GM23248 (cell line): ENCODE measurements at places on chromosomes 5 and 9. TPM values are rescaled to one million over a fixed set of nuclear protein-coding genes. Genes with fewer than 3 reads are reported as not detected.

The WNT8A gene
- total RNA-seq: not detected in 2 replicates

The FOXD4L4 gene
- not detected in 2 replicates for total RNA-seq

The PCDHA5 gene
- total RNA-seq: not detected in 2 replicates

The PAXX gene
- total RNA-seq: 38.7 and 52.2 TPM in 2 replicates

The PCDHA6 gene
- total RNA-seq: 0.13 and 0.22 TPM in 2 replicates

The AMBP gene
- not detected in 2 replicates for total RNA-seq

The IGFBPL1 gene
- total RNA-seq: 0.76 TPM in 1 of 2 replicates, not detected in the other

The INSL4 gene
- not detected in 2 replicates for total RNA-seq

The PNPLA7 gene
- total RNA-seq: 0.54 and 0.89 TPM in 2 replicates

The IFNK gene
- total RNA-seq: not detected in 2 replicates

GRCh38 chr5:157785801-157786200, 42.3 kb downstream of the LSM11 start:
- no peak overlapping the region for H3K4me3 ChIP-seq
- H3K27ac ChIP-seq: no peak overlapping the region
- no peaks in the 10 kb centered on the region for H3K27me3 ChIP-seq
- peaks cover 50% of the 10 kb centered on the region for H3K36me3 ChIP-seq
- H3K4me1 ChIP-seq: no peaks in the 10 kb centered on the region

DNA sequence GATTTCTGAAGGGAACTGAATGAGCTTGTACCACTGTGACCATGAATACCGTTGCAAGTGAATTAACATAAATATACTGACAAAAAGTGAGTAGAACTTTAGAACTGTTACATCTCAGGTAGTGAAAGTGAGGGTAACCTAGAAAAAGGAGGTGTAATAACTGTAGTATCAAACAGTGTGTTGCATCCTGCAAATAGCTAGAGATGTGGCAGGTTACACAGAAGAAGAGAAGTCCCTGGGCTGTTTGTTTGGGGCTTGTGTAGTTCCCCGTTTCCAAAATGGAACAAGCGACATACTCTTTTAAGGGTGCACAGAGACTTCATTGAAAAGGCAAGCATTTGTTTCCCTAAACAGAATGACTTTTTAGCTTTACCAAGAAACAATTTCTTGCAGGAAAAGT, 214.8 kb downstream of the NR3C1 start:
- H3K4me1 ChIP-seq: no peaks in the 10 kb centered on the region
- no peaks in the 10 kb centered on the region for H3K27me3 ChIP-seq
- H3K36me3 ChIP-seq: no peaks in the 10 kb centered on the region
- no peak overlapping the region for H3K27ac ChIP-seq
- H3K4me3 ChIP-seq: no peak overlapping the region
- DNase-seq: no peak

GRCh38 chr5:151243564-151243963, 9.4 kb upstream of the GM2A start:
- no peaks in the 10 kb centered on the region for H3K4me1 ChIP-seq
- no peak overlapping the region for H3K27ac ChIP-seq
- H3K4me3 ChIP-seq: no peak overlapping the region

- H3K27me3 ChIP-seq: no peaks in the 10 kb centered on the region
- H3K27ac ChIP-seq: no peak overlapping the region
- no peak overlapping the region for H3K4me3 ChIP-seq
- H3K4me1 ChIP-seq: no peaks in the 10 kb centered on the region; the same call in 1 of the 2 replicates
These were observed 38.7 kb downstream of the VCAN start for GRCh38 chr5:83510260-83510659.

- no peak for DNase-seq
- H3K27me3 ChIP-seq: 0 out of 2 replicates have a peak, but pooled peaks cover 3% of the 10 kb centered on the region
- H3K4me1 ChIP-seq: no peaks in the 10 kb centered on the region
- no peaks in the 10 kb centered on the region for H3K36me3 ChIP-seq
These were observed 559.1 kb downstream of the CSNK1G3 start for GRCh38 chr5:124071039-124071438.

DNA sequence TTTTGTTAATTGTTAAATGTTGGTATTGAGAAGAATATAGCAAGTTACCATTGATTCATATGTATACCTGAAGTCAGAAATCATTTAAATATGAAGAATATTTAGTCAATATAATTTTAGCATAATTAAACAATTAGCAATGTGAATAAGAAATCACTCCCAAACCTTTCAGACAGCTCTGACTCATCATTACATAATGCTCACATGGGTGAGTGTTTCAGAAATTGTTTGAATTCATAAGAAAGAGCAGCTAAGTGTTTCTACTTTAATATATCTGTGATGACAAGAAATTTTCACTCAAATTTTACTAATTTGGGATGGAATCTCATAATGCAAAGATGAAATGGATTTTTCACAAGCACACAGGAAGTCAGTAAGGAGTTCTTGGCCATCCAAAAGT, 42.0 kb upstream of the CDC42SE2 start:
- peaks cover 18% of the 10 kb centered on the region for H3K4me1 ChIP-seq
- H3K27ac ChIP-seq: no peak overlapping the region
- H3K36me3 ChIP-seq: no peaks in the 10 kb centered on the region
- DNase-seq: peak; percentile 64

DNA sequence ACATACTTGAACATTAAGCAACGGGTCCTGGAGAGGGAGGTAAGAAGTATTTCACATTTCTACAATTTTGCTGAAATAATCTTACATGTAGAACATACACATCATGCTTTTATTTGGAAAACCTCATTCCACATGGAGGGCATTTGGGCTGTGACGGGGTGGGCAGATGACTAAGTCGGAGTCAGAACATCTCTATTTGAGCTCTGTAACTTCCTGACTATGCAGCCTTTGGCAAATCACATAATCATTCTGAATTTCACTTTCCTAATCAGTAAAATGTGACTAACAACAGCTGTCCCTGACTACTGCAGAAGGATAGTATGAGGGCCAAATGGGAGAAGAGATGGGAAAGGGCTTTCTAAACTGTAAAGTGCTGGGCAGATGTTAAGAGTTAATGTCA, 17.1 kb upstream of the IL6ST start:
- peak overlapping the region; percentile 78 for H3K27ac ChIP-seq
- H3K36me3 ChIP-seq: no peaks in the 10 kb centered on the region
- DNase-seq: peak; percentile 95
- H3K27me3 ChIP-seq: no peaks in the 10 kb centered on the region

GRCh38 chr5:170081616-170082015, 24.1 kb upstream of the FOXI1 start:
- H3K27me3 ChIP-seq: no peaks in the 10 kb centered on the region
- no peaks in the 10 kb centered on the region for H3K36me3 ChIP-seq
- H3K4me3 ChIP-seq: no peak overlapping the region
- DNase-seq: no peak
- H3K27ac ChIP-seq: no peak overlapping the region

DNA sequence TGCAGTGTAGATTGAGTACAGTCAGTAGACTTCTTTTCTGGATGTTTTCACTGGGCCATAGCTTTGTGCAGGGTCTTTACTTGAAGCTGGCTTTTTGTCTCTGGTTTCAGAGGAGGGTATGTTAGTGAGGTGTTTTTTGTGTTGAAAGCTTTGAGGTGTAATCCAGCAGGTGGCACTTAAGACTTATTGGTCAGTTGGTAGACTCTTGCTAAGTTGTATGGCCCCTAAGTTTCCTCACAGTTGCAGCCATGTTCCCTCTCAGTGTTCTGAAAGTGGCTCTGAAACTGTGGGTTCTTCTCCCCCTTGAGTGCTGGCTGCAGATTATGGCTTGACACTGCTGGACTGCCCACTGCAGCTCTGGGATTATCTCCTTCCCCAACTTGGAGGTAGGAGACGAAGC, 55.7 kb upstream of the SLC44A1 start:
- no peaks in the 10 kb centered on the region for H3K36me3 ChIP-seq
- no peak overlapping the region for H3K27ac ChIP-seq
- DNase-seq: no peak
- peaks cover 24% of the 10 kb centered on the region for H3K4me1 ChIP-seq
- H3K4me3 ChIP-seq: no peak overlapping the region
- no peaks in the 10 kb centered on the region for H3K27me3 ChIP-seq

DNA sequence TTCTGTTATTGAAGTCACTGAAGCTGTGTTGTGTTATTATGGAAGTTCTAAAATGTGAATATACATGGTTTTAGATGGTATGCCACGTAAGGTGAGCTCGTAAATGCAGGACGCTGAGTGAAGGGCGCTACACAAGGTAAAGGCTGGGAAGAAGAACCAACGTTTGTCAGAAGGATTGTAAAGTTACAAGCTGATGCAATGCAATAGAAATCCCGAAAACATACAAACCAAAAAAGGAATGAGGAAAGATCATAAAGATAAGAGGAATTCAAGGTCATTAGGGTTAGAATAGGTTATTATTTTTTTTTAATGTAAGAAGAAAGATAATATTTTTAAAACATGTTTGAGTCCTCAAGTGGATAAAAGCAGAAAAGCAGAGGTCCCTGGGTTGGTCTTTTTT, 538.6 kb downstream of the CDH12 start:
- no peaks in the 10 kb centered on the region for H3K36me3 ChIP-seq
- DNase-seq: no peak
- no peak overlapping the region for H3K4me3 ChIP-seq
- H3K27ac ChIP-seq: no peak overlapping the region
- no peaks in the 10 kb centered on the region for H3K4me1 ChIP-seq

GRCh38 chr9:78821126-78821822, 524.3 kb downstream of the PSAT1 start:
- H3K4me1 ChIP-seq: no peaks in the 10 kb centered on the region
- H3K36me3 ChIP-seq: no peaks in the 10 kb centered on the region
- H3K4me3 ChIP-seq: peak overlapping the region; percentile 65
- no peaks in the 10 kb centered on the region for H3K27me3 ChIP-seq
- peak; percentile 59 for DNase-seq

- no peak overlapping the region for H3K27ac ChIP-seq
These were observed 722 bp downstream of the CDC42SE2 start for GRCh38 chr5:131264451-131265099.

- no peak overlapping the region for H3K27ac ChIP-seq
- H3K4me1 ChIP-seq: peaks cover 54% of the 10 kb centered on the region
- H3K4me3 ChIP-seq: no peak overlapping the region
- H3K36me3 ChIP-seq: no peaks in the 10 kb centered on the region
- H3K27me3 ChIP-seq: no peaks in the 10 kb centered on the region
These were observed 99.6 kb downstream of the APBA1 start for GRCh38 chr9:69572611-69573010.

GRCh38 chr5:39437467-39437866, 12.7 kb upstream of the DAB2 start:
- no peaks in the 10 kb centered on the region for H3K36me3 ChIP-seq
- no peaks in the 10 kb centered on the region for H3K27me3 ChIP-seq
- H3K4me3 ChIP-seq: no peak overlapping the region
- H3K4me1 ChIP-seq: peaks cover 31% of the 10 kb centered on the region

GRCh38 chr9:129556491-129557191, 64.3 kb downstream of the C9orf50 start:
- no peak overlapping the region for H3K27ac ChIP-seq
- no peak for DNase-seq
- H3K4me3 ChIP-seq: no peak overlapping the region
- no peaks in the 10 kb centered on the region for H3K4me1 ChIP-seq

DNA sequence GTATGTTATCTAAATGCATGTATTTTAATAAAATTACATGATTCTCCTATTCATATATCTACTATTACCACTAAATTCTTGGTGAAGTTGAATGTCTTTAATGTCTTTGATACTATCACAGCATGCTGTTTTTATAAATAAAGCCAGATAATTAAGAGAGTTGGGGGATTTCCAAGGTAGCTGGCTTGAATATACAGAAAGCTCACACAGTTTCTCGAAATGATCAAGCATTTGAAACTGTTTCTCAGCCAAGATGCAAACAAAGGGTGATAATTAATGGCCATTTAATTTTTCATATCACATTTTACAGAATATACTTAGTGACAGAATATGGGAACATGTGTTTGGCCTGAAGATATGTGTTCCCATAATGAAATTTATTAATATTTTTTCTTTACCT, 145.6 kb upstream of the CDH12 start:
- no peak overlapping the region for H3K4me3 ChIP-seq
- no peaks in the 10 kb centered on the region for H3K36me3 ChIP-seq
- no peak overlapping the region for H3K27ac ChIP-seq
